Suprapubic skin (tissue), 4 donors: ENCODE measurements at places on chromosomes 7 and 10.
A peak's percentile ranks its signal among the peaks of the same experiment; 100 is the strongest.

GRCh38 chr10:35875016-35875676 is 233.1 kb upstream of the FZD8 start:
- no peak overlapping the region for H3K4me3 ChIP-seq
- DNase-seq: no peak
- H3K4me1 ChIP-seq: no peaks in the 10 kb centered on the region
- no peaks in the 10 kb centered on the region for H3K27me3 ChIP-seq
- no peak overlapping the region for H3K27ac ChIP-seq

GRCh38 chr10:93947055-93947454 is 46.7 kb upstream of the PLCE1 start:
- H3K4me3 ChIP-seq: no peak overlapping the region
- no peak overlapping the region for H3K27ac ChIP-seq
- H3K4me1 ChIP-seq: peaks cover 2% of the 10 kb centered on the region
- no peaks in the 10 kb centered on the region for H3K36me3 ChIP-seq
- H3K27me3 ChIP-seq: no peaks in the 10 kb centered on the region
- no peak for DNase-seq

DNA sequence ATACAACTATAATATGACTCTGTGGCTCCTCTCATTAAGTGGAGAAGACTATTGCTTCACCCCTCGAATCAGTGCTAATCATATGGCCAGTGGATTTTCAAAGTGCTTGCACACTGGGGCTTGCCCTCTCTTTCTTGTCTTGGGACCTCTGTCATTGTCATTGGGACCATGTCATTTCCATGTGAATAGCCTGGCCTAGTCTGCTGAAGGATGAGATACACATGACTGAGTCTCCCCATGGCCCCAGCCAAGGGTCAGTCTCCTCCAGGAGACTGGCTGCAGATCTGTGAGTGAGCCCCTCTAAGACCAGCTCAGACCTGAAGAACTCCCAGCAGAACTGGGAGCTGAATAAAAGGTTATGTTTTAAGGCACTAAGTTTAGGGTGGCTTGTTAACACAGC is 39.5 kb downstream of the PKD1L1 start:
- DNase-seq: no peak
- H3K4me3 ChIP-seq: no peak overlapping the region
- H3K36me3 ChIP-seq: no peaks in the 10 kb centered on the region
- no peaks in the 10 kb centered on the region for H3K4me1 ChIP-seq

- H3K36me3 ChIP-seq: no peaks in the 10 kb centered on the region
- no peak overlapping the region for H3K27ac ChIP-seq
- H3K4me3 ChIP-seq: no peak overlapping the region
- no peaks in the 10 kb centered on the region for H3K27me3 ChIP-seq
- DNase-seq: no peak
Observed at GRCh38 chr10:122301055-122301810, 30.1 kb downstream of the BTBD16 start.

DNA sequence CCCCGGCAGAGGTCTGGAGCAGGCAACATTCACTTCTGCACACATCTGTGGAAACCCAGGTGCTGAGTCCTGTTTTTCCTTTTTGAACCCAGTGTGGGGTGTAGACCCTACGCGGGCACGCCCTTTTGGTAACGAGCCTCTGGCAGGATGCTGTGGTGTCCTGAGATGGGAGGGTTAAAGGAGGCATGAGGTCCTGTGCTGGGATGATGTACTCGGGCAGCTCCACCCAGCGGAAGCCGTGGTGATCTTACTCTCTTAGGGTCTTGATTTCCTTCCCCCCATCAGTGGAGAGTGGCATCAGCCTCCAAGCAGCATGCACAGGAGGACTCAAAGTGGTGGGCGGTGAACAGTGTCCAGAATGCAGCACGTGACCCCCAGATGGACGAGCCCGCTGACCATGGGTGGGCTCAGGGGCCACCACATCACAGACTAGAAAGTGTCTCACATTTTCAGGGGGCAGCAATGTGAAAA is 148.6 kb downstream of the DNAJB6 start:
- no peak overlapping the region for H3K4me3 ChIP-seq
- no peaks in the 10 kb centered on the region for H3K4me1 ChIP-seq
- no peaks in the 10 kb centered on the region for H3K27me3 ChIP-seq
- no peak for DNase-seq
- H3K27ac ChIP-seq: no peak overlapping the region

- no peaks in the 10 kb centered on the region for H3K36me3 ChIP-seq
- H3K4me3 ChIP-seq: no peak overlapping the region
- H3K27me3 ChIP-seq: no peaks in the 10 kb centered on the region
- peak; percentile 57 for DNase-seq
- no peaks in the 10 kb centered on the region for H3K4me1 ChIP-seq
Observed at GRCh38 chr10:130220251-130221185, 84.3 kb downstream of the GLRX3 start.

GRCh38 chr7:85565276-85565675 is 378.4 kb upstream of the SEMA3D start:
- H3K4me1 ChIP-seq: no peaks in the 10 kb centered on the region
- H3K36me3 ChIP-seq: no peaks in the 10 kb centered on the region

GRCh38 chr7:157529768-157530560 is 193.2 kb downstream of the DNAJB6 start:
- peak; percentile 28 for DNase-seq
- no peaks in the 10 kb centered on the region for H3K36me3 ChIP-seq
- peaks cover 10% of the 10 kb centered on the region for H3K27me3 ChIP-seq
- no peaks in the 10 kb centered on the region for H3K4me1 ChIP-seq

- no peaks in the 10 kb centered on the region for H3K27me3 ChIP-seq
- peak within 1 kb of the TSS; percentile 93 for H3K27ac ChIP-seq
- peaks cover 4% of the 10 kb centered on the region for H3K36me3 ChIP-seq
- DNase-seq: peak; percentile 97
- H3K4me1 ChIP-seq: peaks cover 17% of the 10 kb centered on the region
- H3K4me3 ChIP-seq: peak within 1 kb of the TSS; percentile 95
Observed at GRCh38 chr10:92290837-92291615, at the start of the genes CPEB3 and MARCHF5. TSS of gene CPEB3 (minus strand) at chr10:92291078. CDS start at chr10:92240350, 50,728 bp downstream. TSS of gene MARCHF5 (plus strand) at chr10:92291167. CDS start at chr10:92291495, 328 bp downstream.

- no peak overlapping the region for H3K4me3 ChIP-seq
- no peaks in the 10 kb centered on the region for H3K36me3 ChIP-seq
- no peaks in the 10 kb centered on the region for H3K27me3 ChIP-seq
- no peaks in the 10 kb centered on the region for H3K4me1 ChIP-seq
- DNase-seq: no peak
Observed at GRCh38 chr7:90839316-90839715, 243.2 kb downstream of the CDK14 start.

DNA sequence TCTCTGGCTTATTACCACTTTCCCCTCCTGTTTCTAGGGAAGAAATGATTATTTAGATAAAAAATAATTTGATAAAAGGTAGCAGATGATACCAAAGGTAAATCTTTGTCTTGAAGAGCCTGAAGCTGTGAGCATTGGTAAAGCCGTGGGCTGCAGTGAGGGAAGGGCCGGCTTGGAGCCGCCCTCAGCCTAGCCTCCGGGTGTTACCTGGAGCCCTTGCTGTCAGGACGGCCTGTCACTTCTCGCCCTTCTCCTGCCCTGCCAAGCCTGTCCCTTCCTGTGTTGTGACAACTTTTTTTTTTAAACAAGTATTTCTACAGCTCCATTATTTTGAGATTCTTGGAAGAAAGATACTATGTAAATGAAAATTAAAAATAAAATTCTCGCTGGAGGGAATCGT is 7.0 kb downstream of the CUX1 start:
- H3K4me3 ChIP-seq: no peak overlapping the region
- peaks cover 8% of the 10 kb centered on the region for H3K4me1 ChIP-seq
- H3K36me3 ChIP-seq: no peaks in the 10 kb centered on the region
- H3K27ac ChIP-seq: no peak overlapping the region
- no peaks in the 10 kb centered on the region for H3K27me3 ChIP-seq

DNA sequence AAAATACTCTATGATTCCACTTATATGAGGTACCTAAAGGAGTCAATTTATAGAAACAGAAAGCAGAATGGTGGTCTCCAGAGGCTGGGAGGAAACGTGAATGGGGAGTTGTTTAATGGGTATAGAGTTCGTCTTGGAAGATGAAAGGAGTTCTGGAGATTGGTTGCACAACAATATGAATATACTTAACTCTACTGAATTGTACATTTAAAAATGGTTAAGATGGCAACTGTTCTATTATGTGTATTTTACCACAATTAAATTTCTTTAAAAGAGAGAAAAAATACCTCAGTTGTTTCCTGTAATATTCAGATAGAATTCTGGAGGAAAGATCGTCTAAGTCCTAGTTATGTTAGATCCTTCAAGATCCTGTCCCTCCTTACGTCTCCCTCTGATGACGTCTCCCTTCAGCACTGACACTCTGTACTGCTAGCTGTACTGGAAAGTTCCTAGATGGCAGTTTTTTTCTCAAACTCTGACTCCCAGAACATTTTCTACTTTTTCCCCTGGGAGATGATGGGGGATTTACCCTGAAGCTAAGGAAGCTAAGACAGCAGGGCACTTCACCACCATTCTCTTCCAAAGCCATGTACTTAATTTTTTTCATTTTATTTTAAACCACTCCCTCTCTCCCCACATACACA is 53.2 kb upstream of the CAV2 start:
- no peaks in the 10 kb centered on the region for H3K27me3 ChIP-seq
- no peak for DNase-seq
- H3K36me3 ChIP-seq: no peaks in the 10 kb centered on the region
- H3K4me1 ChIP-seq: peaks cover 19% of the 10 kb centered on the region
- no peak overlapping the region for H3K4me3 ChIP-seq

DNA sequence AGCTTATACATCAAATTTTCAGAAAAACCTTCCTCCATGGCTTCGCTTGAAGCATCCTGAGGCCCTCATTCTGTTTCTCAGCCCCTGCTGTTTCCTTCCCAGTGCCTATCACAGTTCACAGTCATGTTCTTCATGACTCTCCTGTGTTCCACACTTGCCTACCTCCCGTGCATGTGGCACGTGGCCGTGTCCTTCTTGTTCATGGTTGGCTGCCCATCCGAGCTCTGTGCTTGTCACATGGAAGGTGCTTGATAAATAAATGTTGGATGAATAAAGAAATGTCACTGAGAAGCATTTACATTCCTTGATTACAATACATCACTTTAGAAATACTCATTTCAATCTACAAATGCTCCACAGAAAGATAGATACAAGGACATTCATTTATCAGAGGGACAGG is 23.7 kb upstream of the EGFR start:
- no peak overlapping the region for H3K4me3 ChIP-seq
- H3K27ac ChIP-seq: no peak overlapping the region

DNA sequence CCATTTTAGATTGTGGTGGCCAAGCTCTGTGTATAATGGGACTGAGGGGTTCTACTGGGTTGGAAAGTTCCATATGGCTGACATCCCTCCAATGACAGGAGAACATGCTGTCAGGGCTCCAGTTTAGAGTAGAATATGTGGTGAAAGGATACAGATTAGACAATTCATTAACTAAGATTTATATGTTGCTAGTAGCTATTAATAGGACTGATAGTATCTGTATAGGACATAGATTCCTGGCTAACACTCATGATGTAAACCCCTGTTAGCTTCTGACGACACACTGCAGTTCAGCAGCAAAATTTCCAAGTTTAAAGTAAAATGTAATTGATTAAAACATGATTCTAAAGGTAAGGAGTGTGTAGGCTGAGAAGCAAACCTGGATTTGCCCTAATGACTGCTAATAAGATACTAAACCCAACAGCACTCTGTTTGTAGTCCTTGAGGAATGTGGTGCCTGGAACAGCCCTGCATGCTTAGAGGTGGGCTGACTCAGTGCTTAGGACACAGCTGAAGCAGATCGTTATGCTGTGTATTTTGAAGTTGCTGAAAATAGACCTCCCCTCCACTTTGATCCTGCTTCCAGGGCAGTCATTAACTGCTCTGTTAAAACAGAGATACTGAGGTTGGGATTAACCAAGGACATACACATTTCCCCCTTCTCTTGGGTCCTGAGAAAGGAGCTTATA is 1129.6 kb downstream of the SORCS3 start:
- no peak for DNase-seq
- H3K27ac ChIP-seq: no peak overlapping the region
- H3K4me1 ChIP-seq: no peaks in the 10 kb centered on the region
- no peak overlapping the region for H3K4me3 ChIP-seq
- H3K27me3 ChIP-seq: no peaks in the 10 kb centered on the region

GRCh38 chr10:86355571-86356038 is 11.0 kb downstream of the GRID1 start:
- H3K4me3 ChIP-seq: no peak overlapping the region
- H3K27ac ChIP-seq: no peak overlapping the region
- H3K4me1 ChIP-seq: no peaks in the 10 kb centered on the region
- no peaks in the 10 kb centered on the region for H3K36me3 ChIP-seq
- H3K27me3 ChIP-seq: no peaks in the 10 kb centered on the region

- DNase-seq: no peak
- no peaks in the 10 kb centered on the region for H3K27me3 ChIP-seq
- H3K4me1 ChIP-seq: peaks cover 6% of the 10 kb centered on the region
- H3K4me3 ChIP-seq: no peak overlapping the region
Observed at GRCh38 chr10:31958856-31959255, 30.2 kb upstream of the ARHGAP12 start.

DNA sequence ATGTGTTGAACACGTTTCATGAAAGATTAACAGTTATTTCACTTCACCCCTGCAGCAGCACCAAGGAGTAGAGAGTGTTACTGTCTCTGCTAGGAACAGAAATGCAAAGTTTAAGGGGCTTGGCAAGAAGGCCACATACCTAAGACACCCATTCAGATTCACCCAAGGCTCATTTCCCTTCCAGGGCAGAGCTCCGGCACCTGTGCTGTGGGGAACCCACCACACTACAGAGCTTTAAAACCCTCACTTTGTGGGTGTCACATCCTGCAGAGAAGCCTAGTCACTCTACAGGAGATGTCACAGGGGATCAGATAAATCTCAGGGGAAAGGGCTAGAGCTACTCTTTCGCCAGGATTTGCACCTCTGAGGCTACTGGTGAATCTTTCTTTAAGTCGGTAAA is 176.1 kb upstream of the KLF6 start:
- H3K4me1 ChIP-seq: no peaks in the 10 kb centered on the region
- no peaks in the 10 kb centered on the region for H3K27me3 ChIP-seq
- H3K4me3 ChIP-seq: no peak overlapping the region

- no peak overlapping the region for H3K4me3 ChIP-seq
- no peaks in the 10 kb centered on the region for H3K4me1 ChIP-seq
- H3K27me3 ChIP-seq: no peaks in the 10 kb centered on the region
- H3K27ac ChIP-seq: no peak overlapping the region
- DNase-seq: no peak
Observed at GRCh38 chr7:114785496-114785895, 136.4 kb upstream of the MDFIC start.

DNA sequence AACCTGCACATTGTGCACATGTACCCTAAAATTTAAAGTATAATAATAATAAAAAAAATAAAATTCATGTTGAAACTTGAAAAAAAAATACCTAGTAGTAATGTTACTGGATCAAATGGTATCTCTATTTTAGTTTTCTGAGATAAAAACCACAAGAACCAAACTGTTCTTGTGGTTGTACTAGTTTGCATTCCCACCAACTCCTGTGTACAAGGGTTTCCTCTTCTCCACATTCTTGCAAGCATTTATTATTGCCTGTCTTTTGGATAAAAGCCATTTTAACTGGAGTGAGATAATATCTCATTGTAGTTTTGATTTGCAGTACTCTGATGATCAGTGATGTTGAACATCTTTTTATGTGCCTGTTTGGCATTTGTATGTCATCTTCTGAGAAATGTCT is 177.7 kb downstream of the KIF20B start:
- no peaks in the 10 kb centered on the region for H3K4me1 ChIP-seq
- no peaks in the 10 kb centered on the region for H3K36me3 ChIP-seq
- no peaks in the 10 kb centered on the region for H3K27me3 ChIP-seq
- DNase-seq: no peak
- no peak overlapping the region for H3K4me3 ChIP-seq
